Activated naive CD4-positive, alpha-beta T cell treated with Interleukin-2 at 50 U/mL for 16 hours (primary cell): ENCODE measurements at places on chromosomes 6 and 20.
A peak's percentile ranks its signal among the peaks of the same experiment; 100 is the strongest.

GRCh38 chr6:50449128-50449527 lies 264.2 kb upstream of the TFAP2D start:
- no peak for DNase-seq

GRCh38 chr20:63782521-63782971 lies 43.0 kb downstream of the SLC2A4RG start:
- DNase-seq, result peak; percentile 26

GRCh38 chr6:119834418-119834817 lies 484.9 kb upstream of the MAN1A1 start:
- DNase-seq, result no peak

DNA sequence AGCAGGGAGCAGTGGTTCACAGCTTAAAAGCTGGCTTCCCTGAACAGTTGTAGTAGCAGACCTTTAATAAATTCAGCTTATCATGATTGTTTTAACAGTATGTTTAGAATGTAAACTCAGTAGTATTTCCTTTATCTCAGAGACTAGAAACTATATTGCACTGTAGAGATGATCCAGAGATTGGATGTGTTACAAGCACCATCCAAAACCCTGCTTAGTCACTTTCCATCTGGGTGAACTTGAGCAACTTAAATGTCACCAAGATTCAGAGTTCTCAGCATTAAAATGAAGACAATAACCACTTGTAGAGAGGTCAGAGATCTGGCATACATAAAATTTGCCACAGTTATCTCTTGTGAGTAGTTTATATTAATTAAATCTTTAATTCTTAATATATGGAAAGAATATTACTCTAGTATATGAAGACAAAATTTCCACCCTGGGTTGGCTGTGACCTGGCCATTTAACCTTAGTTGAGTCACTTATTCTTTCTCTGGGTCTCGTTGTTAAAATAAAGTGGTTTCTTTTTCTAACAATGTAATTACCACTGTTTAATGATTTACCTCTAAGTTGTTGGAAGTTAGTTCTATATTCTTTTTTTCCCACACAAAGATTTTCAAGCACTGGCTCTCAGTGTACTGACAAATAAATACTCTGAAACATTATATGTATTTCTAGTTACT lies 239.2 kb upstream of the FKBP1C start:
- no peak for DNase-seq

- DNase-seq, result no peak
Observed at GRCh38 chr6:15027472-15027871, 218.4 kb upstream of the JARID2 start.

- DNase-seq, result no peak
Observed at GRCh38 chr6:135555550-135555949, 58.0 kb upstream of the AHI1 start.

DNA sequence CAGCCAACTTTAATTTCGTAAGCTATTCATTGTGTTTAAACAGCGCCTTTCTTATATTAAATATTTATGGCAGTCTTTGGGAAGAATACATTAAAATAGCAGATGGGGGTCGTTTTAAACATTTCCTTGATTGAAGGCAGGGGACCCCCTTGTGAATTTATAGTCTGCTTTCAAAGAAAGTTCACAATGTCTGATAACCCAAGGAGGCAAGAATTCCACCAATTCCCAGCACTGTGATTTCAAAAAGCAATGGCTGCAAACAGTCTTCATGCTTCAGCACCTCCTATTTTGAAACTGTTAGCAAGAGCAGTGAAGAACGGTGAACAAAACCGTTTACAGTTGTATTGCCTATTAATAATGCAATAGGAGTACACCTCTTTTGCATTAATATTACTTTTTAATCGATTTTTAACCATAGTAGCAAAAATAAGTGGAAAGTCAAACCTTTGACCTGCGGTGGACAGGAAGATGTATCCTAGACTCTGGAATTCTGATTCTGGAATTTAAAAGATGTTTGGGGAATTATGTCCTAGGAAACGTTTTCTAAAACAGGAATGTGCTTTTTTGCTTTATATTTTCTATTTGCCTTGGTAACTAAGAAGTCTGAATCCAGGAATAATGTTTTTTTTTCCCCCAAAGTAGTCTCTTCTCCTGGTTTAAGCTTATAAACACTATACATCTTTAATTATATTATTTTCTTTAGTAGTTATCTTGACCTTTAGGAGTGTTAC lies 393.0 kb downstream of the CDKAL1 start:
- DNase-seq, result no peak

DNA sequence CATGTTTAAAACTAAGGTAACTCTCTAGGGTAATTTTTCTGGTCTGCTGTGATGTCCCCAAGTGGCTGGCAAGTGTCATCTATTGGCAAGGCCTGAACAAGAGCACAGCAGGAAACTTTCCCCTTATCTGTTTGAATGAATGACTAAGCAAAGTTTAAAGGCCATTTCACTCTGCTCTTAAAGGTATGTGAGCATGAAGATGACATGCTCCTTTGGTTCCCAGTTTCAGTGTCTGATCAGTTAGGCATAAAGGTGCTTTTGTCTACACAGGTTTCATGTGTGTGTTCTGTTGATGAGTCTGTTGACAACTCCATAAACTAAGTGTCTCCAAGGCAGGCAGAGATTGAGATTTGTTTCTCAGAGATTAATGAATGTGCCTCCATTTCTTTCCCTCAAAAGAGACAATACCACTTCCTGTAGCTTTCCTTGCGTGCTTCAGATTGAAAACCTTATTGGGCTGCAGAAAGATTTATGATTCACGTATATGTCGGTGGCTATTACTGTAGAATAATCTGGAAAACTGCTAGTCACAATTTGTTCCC lies 83.9 kb downstream of the MAP3K7 start:
- DNase-seq, result no peak

GRCh38 chr6:100307561-100307960 lies 157.2 kb downstream of the SIM1 start:
- DNase-seq, result no peak

GRCh38 chr6:4224067-4224978 lies 88.9 kb upstream of the ECI2 start:
- DNase-seq, result no peak

GRCh38 chr6:1762203-1762602 lies 152.5 kb downstream of the FOXC1 start:
- no peak for DNase-seq

- DNase-seq, result no peak
Observed at GRCh38 chr6:139824864-139825263, 450.4 kb upstream of the CITED2 start.

DNA sequence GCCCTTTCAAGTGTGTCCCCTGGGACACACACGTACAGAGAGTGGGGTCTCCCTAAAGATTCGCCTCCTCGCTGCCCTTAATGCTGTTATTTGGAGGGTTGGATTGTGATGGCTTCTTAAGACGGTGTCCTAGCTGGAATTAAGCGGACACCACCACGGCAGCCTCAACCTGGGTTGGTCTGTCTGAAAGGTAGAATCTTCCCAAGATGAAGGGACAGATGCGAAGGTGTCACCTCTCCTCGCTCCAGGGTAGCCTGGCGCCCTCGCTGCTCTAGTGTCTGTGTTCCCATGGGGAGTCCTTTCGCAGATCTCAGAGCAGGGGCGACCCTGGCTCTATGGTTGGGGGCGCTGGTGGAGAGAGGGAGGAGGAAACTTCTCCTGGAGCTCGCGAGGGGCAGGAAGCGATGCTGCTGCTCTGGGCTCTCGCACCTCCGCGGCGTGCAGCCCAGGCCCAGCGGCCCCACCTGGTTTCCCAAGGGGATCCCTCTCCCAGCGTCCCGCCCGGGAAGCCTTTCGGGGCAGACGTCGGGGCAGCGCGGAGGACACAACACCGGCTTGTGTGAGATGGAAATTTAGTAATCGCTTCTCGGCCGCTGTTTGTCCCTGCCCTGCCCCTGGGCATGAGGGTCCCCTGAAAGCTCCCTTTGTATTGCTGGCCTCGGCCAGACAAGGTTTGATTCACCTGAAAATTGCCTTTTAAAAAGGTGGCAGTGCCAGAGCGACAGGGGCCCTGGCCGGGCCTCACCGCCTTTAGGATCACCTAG lies 1.7 kb downstream of the RSPO3 start:
- DNase-seq, result no peak

DNA sequence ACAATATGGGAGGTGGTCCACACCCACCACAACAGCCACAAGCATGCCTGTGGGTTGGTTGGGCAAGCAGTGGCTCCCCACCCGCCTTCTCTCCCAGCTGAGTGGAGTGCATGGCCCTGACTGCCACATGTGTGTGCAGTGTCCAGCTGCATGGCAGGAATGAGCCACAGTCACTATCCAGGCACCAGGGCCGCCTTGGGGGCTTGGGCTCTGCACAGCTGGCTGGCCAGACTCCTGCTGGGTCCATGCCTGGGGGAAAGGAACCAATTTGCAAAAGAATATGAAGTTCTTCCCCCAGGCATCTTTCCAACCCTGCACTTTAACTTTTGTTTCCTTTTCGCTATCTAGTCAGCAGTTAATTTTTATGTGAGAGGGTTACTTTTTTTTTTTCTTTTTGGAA lies 11.6 kb upstream of the ASCC3 start:
- DNase-seq, result no peak

DNA sequence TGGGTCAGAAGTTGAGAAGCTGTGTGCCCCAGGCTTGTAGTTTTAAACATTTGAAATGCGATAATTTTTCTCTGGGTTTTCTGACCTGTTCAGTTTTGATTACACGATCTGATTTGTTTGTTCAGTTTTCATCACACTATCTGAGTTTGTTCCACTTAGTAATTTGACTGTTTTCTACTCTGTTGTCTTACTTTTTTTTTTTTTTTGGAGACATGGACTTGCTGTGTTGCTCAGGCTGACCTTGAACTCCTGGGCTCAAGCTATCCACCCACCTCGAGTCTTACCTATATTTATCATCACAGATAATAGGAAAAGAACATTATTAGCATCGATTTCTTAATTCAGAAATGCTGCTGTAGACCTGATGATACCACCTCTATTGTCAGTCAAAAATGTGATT lies 379.1 kb downstream of the UTRN start:
- no peak for DNase-seq

DNA sequence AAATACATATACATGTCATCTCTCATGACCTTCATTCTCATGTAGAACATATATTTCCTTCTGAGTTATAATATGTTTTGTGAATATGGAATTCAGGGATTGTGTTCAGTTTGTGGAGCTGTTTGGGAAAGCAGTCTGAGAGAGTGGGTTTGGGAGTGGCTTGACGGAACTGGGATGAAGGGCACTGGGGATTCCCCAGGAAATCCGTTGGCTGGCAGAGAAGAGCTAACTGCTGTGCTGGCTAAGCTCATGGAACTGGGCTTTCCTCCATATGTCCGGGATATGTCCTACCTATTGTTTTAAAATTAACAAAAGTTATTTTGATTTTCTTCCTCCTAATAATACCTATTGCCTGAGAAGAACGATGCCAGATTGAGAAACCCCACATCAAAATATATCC lies 359.5 kb upstream of the FLRT3 start:
- DNase-seq, result no peak

DNA sequence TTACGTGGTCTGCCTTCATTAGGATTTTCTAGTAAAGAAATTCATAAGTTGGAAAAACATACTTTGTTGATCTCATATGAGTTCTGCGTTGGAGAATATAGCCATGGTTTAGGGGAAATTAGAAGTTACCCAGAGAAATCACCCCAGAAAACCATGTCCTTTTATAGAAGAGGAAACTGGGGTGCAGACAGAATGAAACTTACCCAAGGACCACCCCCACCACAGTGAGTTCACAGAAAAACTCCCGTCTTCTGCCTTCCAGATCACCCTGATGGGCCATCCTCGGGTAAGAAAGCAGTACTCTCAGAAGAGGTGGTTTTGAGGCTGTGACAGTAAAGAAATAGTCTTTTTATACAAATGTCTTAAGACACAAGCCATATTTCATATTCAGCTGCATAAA lies 25.1 kb upstream of the MAFB start:
- no peak for DNase-seq

DNA sequence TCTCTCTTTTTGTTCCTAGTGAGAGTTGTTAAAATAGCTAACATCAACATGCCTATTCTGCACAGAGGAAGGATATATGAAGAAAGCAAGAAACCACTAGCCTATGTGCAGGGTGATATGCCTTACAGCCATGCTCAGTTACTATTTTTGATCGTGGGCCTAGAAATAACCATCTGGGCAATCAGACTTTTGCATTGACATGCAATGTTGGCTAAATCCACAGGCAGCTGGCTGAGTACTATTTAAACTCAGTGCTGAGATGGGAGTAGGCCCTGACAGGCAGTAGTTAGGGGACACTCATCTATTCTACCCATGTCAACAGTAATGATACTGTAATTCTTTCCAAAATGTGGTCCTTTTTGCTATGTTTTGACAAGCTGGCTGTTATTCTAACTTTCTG lies 89.6 kb downstream of the HDGFL1 start:
- DNase-seq, result no peak

DNA sequence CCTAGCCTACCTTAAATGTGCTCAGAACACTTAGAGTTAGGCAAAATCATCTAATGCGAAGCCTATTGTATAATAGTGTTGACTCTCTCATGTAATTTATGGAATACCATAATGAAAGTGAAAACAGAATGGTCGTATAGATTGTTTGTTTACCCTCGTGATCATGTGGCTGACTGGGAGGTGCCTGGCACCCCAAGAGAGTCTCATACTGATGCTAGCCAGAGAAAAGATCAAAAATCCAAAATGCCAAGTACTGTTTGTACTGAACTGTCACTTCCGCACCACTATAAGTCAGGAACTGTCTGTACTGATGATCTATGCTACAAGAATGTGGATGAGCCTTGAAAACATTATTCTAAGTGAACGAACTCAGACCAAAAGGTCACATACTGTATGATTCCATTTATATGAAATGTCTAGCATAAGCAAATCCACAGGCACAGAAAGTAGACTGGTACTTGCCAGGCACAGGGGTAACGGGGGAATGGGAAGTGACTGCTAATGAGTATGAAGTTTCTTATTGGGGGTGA lies 22.4 kb downstream of the ZMYND8 start:
- no peak for DNase-seq

DNA sequence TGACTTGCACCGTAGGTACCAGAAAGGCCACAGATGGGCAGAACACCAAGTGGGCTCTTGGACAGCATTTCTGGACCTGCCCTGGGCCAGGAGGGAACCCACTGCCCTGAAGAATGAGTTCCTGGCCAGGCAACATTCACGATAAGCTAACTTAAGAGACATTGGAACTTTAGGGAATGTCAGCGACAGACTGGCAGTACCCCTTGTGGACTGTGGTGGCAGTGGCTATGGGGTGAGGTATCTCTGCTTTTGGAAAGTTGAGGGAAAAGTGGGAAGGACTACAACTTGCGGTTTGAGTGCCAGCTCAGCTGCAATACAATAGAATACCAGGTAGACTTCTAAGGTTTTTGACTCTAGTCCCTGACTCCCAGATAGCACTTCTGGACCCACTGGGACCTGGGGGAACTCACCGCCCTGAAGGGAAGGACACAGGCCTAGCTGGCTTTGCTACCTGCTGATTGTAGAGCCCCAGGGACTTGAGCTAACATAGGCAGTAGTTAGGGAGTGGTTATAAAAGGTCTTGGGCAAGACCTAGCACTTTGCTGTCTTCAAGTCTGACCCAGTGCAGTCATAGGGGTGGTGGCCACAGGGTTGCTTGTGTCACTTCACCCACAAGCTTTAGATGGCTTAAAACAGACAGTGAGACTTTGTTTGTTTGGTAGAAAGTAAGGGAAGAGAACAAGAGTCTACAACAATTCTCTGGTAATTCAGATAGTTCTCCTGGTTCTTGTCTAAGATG lies 617.6 kb downstream of the COL12A1 start:
- DNase-seq, result no peak

- DNase-seq, result no peak
Observed at GRCh38 chr6:108115598-108116058, 41.1 kb upstream of the OSTM1 start.

GRCh38 chr6:49145280-49145679 lies 317.8 kb downstream of the MMUT start:
- no peak for DNase-seq

- no peak for DNase-seq
Observed at GRCh38 chr20:57686931-57687652, 22.7 kb downstream of the PMEPA1 start.

GRCh38 chr20:48585061-48585870 lies 242.5 kb downstream of the PREX1 start:
- no peak for DNase-seq
